ENCODE measurements at places on chromosomes 6 and 20. TPM values are rescaled to one million over a fixed set of nuclear protein-coding genes. Genes with fewer than 3 reads are reported as not detected.
A peak's percentile ranks its signal among the peaks of the same experiment; 100 is the strongest.

TREM2 gene
- total RNA-seq: 25.9 TPM

SALL4 gene
- total RNA-seq: 1.3 TPM

ANKRD66 gene
- total RNA-seq: 0.69 TPM

RGS17 gene
- total RNA-seq: 8.9 TPM

KIF3B gene
- 54.4 TPM for total RNA-seq

GABRR1 gene
- total RNA-seq: not detected

- DNase-seq: peak; percentile 74
- H3K36me3 ChIP-seq: no peaks in the 10 kb centered on the region
- H3K27me3 ChIP-seq: no peaks in the 10 kb centered on the region
- no peak overlapping the region for H3K27ac ChIP-seq
Measured at GRCh38 chr20:50987493-50988210, 29.0 kb downstream of the MOCS3 start.

DNA sequence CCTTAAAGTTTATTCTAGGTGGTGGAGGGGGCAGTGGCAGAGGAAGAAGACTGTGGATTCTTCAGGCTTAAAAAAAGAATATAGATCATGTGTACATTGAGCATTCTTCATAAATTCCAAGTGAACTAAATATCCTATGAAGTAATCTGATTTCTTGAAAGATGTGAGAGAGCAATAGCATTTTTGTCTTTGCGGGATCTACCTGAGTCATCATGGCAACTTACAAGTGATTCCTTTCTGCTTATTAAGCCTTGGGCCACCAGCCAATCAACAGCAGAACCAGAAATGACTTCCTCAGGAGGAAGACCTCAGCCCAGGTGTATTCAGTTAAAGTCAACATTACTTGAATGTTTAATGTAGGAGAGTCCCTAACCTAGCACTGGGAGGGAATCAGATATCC, 756.9 kb downstream of the TFAP2A start:
- no peak overlapping the region for H3K4me3 ChIP-seq
- H3K4me1 ChIP-seq: no peaks in the 10 kb centered on the region
- no peak overlapping the region for H3K27ac ChIP-seq
- no peaks in the 10 kb centered on the region for H3K36me3 ChIP-seq

- peaks cover 24% of the 10 kb centered on the region for H3K36me3 ChIP-seq
- H3K27me3 ChIP-seq: no peaks in the 10 kb centered on the region
- H3K4me3 ChIP-seq: no peak overlapping the region
Measured at GRCh38 chr20:25203871-25204320, 8.4 kb downstream of the ENTPD6 start.

- H3K27me3 ChIP-seq: no peaks in the 10 kb centered on the region
- peaks cover 21% of the 10 kb centered on the region for H3K4me1 ChIP-seq
- H3K4me3 ChIP-seq: no peak overlapping the region
- no peaks in the 10 kb centered on the region for H3K36me3 ChIP-seq
- H3K27ac ChIP-seq: no peak overlapping the region
Measured at GRCh38 chr6:14638906-14639761, 521.6 kb downstream of the CD83 start.

DNA sequence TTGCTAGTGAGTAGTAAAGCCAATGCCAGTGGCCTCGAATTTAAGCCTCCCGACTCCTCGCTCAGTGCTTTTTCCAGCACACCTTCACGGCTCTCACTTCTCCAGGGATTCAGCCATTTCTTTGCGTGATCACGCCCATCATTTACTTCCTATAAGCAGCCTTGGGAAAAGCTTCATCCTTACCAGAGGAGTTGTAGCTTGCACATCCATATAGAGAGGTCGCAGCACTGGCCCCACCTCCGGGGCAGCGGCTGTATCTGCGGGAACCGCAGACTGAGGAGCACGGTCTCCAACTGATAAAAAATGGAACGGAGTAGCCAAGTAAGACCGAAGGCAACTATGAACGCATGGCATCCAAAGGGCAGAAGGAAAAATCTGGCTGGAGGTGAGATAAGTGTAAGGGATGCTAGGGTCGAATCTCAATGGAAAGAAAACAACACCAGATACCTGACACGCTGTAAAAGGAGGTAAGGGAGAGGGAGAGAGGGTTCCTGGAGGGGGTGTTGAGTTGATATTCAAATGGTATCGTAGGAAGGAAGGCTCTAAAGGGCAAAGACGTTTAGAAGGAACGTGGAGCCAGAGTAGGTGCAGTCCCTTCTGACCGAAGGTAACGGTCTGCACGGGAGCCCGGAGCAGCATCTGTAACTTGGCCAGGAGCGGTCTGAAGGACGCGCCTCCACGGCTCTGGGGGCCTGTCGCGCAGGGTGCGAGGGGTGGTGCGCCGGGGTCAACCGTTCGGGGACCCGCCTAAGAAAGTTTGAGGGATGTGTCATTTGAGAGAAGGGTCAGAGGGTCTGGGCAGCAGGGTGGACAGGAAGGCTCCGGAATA, 640 bp downstream of the NFS1 start:
- H3K4me3 ChIP-seq: peak overlapping the region; percentile 76
- H3K27ac ChIP-seq: peak overlapping the region; percentile 91
- H3K27me3 ChIP-seq: no peaks in the 10 kb centered on the region
- peaks cover 35% of the 10 kb centered on the region for H3K36me3 ChIP-seq
- peaks cover 10% of the 10 kb centered on the region for H3K4me1 ChIP-seq
- no peak for DNase-seq

- H3K27ac ChIP-seq: no peak overlapping the region
- peaks cover 45% of the 10 kb centered on the region for H3K4me1 ChIP-seq
- peaks cover 7% of the 10 kb centered on the region for H3K27me3 ChIP-seq
- DNase-seq: peak; percentile 80
Measured at GRCh38 chr20:2693286-2694007, 867 bp downstream of the EBF4 start.

DNA sequence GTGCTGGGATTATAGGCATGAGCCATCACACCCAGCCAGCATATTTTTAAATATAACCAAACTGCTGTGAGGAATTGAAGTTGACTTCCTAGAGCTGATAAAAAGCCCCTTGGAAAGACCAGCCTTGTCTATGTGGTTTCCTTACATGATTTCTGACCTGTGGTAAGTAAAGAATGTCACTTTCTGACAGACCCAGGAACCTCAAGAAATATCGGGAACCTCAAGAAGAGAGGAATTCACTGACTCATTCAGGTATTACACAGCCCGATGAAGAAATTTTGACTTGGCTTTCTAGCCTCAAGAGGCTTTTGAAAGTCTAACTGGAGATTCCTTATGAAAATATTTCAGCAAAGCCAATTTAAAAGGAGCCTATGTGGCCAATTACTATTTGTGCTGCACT, 71.8 kb downstream of the FOXF2 start:
- H3K4me3 ChIP-seq: no peak overlapping the region
- no peaks in the 10 kb centered on the region for H3K4me1 ChIP-seq
- no peaks in the 10 kb centered on the region for H3K27me3 ChIP-seq
- H3K36me3 ChIP-seq: no peaks in the 10 kb centered on the region
- no peak for DNase-seq
- H3K27ac ChIP-seq: no peak overlapping the region

- H3K4me3 ChIP-seq: no peak overlapping the region
- no peak for DNase-seq
- no peaks in the 10 kb centered on the region for H3K27me3 ChIP-seq
- no peak overlapping the region for H3K27ac ChIP-seq
- no peaks in the 10 kb centered on the region for H3K36me3 ChIP-seq
Measured at GRCh38 chr20:22890594-22891300, 144.4 kb upstream of the SSTR4 start.

DNA sequence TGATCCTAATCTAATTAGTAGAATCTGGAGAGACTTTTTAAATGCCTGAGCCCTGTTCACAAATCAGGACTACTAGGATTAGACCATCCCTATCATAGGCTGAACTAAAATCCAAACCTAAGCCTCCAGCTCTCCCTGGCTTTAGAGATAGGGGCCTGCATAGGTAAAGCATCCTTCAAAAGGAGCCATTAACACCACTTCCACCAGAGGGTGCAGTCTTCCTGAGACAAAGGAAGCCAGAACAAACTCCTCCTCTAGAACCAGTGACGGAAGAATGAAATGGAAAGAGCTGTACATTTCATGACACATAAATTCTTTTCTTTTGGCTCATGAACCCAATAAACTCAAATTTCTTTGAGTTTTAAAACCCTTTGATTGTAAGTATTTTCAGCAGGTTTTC, 291.2 kb upstream of the ADGRB3 start:
- DNase-seq: no peak
- H3K27me3 ChIP-seq: no peaks in the 10 kb centered on the region
- H3K4me1 ChIP-seq: no peaks in the 10 kb centered on the region
- H3K36me3 ChIP-seq: no peaks in the 10 kb centered on the region
- no peak overlapping the region for H3K4me3 ChIP-seq

DNA sequence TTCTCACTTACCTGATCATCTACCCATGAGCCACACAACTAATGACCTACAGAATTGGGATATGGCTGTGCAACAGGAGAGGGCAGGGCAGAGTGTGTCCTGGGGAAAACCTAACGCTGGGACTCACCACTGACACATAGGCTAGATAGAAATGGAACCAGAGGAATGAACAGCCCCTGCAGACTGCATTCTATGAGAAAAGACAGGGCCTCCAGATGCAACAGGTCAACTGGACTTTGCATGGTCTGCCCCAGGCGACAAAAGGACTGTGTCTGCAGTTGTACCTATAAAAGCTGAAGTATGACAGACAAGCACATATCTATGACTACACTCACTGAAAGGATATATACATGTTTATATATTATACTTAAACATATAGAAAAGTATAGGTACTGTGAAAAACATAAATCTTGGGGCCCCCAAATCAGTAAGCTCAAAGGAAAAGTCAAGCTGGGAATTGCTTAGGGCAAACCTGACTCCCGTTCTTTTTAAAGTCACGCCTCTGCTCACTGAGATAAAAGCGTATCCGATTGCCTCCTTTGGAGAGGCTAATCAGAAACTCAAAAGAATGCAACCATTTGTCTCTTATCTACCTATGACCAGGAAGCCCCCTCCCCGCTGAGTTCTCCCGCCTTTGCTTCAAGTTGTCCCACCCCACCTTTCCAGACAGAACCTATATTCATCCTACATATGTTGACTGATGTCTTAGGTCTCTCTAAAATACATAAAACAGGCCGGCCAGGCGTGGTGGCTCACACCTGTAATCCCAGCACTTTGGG, 68.5 kb downstream of the EPB41L2 start:
- DNase-seq: no peak
- no peaks in the 10 kb centered on the region for H3K27me3 ChIP-seq
- no peak overlapping the region for H3K4me3 ChIP-seq
- no peak overlapping the region for H3K27ac ChIP-seq

DNA sequence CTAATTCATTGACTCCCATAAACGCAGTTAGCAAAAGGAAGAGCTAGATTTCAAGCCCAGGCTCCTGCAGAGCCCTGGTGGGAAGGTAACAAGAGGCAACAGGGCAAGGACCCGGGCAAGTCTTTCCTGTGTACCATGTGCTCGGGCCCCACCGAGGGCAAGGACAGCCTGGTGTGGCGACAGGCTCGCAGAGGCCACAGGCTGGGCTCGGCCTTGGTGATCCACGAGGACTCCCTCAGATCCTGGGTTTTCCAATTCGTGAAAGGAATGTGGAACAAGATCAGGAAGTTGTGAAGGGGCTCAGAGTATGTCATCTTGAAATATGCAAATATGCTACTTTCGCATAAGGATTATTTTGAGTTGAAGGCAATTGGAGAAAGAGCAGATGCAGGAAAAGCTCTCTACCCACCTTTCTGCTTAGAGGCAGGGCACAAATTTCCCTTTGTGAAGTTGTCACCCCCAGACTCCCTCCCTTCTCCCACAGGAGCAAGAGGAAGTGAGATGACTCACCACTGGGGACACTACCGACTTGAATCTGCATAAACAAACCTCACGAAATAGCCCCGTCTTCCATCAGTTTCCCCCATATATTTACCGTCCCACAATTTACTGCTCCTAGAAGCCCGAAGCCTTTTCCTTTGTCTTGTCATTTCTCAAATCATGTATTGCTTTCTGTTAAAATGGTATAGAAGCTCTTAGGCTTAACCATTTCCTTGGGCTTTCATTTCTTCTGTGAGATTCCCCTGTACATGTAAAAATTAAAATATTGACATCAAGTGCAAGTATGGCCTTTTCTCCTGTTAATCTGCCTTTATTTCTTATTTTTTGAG, 79.0 kb downstream of the PSMG4 start:
- H3K27me3 ChIP-seq: no peaks in the 10 kb centered on the region
- H3K36me3 ChIP-seq: no peaks in the 10 kb centered on the region
- no peak overlapping the region for H3K4me3 ChIP-seq
- H3K27ac ChIP-seq: no peak overlapping the region
- no peak for DNase-seq
- peaks cover 55% of the 10 kb centered on the region for H3K4me1 ChIP-seq

DNA sequence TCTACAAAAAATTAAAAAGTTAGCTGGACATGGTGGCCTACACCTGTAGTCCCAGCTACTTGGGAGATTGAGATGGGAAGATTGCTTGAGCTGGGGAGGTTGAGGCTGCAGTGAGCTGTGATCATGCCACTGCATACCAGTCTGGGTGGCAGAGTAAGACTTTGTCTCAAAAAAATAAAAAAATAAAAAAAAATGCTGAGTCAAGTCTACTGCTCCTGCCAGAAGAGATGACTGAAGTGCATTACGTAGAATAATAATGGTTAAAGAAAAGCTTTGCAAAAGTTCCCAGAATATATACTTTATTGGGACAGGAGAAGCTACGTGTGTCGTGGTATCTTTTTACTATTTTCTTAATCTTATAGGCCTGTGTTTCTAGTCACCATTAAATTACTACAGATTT, 125.3 kb downstream of the SLC16A10 start:
- no peak overlapping the region for H3K27ac ChIP-seq
- no peaks in the 10 kb centered on the region for H3K27me3 ChIP-seq
- H3K36me3 ChIP-seq: no peaks in the 10 kb centered on the region
- no peak for DNase-seq
- H3K4me3 ChIP-seq: no peak overlapping the region

GRCh38 chr20:15854911-15855310, 718.3 kb downstream of the KIF16B start:
- no peak overlapping the region for H3K27ac ChIP-seq
- H3K36me3 ChIP-seq: no peaks in the 10 kb centered on the region
- DNase-seq: no peak
- H3K4me1 ChIP-seq: no peaks in the 10 kb centered on the region
- H3K4me3 ChIP-seq: no peak overlapping the region

GRCh38 chr6:132399376-132400074, 1.8 kb downstream of the MOXD1 start:
- H3K27ac ChIP-seq: peak overlapping the region; percentile 74
- DNase-seq: no peak
- H3K27me3 ChIP-seq: peaks cover 30% of the 10 kb centered on the region

- no peaks in the 10 kb centered on the region for H3K27me3 ChIP-seq
- peaks cover 4% of the 10 kb centered on the region for H3K4me1 ChIP-seq
Measured at GRCh38 chr6:53048431-53049195, 16.6 kb upstream of the FBXO9 start.
